ENCODE measurements at places on chromosomes 6 and 20.

DNA sequence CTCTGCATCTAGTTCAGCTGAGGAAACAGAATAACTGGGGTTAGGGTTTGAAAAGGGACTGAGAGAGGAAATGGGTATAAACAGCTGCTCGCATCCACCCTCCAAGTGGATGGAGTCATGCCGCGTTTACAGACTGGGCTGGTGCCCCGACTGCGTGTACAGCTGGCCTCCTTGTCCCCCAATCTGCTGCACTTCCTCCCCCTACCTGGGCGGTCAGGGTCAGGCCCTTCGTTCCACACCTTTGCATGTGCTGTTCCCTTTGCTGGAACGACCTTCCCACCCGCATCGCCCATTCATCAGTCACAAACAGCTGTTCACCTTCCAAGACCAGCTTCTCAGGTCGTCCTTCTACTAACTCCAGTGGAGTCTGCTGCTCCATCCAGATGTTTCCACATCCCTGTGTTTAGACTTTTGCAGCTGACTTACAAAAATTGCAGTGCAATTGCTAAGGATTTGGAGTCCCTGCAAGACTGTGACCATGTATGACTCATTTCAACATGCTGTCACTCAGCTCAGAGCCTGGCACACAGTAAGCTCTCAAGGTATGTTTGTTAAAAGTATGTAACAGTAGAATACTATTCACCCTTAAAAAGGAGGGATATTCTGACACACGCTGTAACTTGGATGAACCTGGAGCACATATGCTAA, 129.3 kb downstream of the DTNBP1 start:
- peaks cover 16% of the 10 kb centered on the region for H3K36me3 ChIP-seq
- H3K4me1 ChIP-seq = no peaks in the 10 kb centered on the region
- H3K27me3 ChIP-seq = no peaks in the 10 kb centered on the region
- peak; percentile 3 for DNase-seq

DNA sequence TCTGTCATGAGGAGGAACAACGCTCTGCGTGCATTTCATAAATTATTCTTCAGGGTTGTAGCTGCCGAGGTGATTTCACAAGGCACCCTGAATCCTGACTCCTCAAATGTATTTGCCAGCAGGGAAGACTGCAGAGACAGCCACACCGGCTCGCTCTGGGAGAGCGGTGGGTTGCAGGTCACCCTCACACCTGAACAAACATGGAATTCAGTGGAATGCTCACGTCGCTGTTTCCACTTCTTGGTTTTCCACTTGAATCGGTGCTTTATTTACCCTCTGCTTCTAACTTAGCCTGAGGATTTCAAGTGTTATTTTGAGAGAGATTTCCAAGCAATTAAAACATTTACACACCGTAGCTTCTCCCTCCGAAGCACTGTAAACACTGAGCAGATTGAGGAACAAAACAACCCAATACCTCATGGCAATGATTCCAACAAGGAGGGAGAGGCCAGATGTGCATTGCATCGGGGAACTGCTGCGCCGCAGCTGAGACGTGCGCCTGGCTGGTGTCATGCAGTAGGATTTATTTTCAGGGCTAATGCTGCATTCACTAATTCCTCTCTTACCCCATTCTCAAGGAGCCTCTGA, 59.5 kb upstream of the GGTLC1 start:
- no peaks in the 10 kb centered on the region for H3K27me3 ChIP-seq
- no peak overlapping the region for H3K4me3 ChIP-seq
- H3K36me3 ChIP-seq = no peaks in the 10 kb centered on the region
- no peak for DNase-seq
- H3K4me1 ChIP-seq = peaks cover 61% of the 10 kb centered on the region
- H3K27ac ChIP-seq = no peak overlapping the region

DNA sequence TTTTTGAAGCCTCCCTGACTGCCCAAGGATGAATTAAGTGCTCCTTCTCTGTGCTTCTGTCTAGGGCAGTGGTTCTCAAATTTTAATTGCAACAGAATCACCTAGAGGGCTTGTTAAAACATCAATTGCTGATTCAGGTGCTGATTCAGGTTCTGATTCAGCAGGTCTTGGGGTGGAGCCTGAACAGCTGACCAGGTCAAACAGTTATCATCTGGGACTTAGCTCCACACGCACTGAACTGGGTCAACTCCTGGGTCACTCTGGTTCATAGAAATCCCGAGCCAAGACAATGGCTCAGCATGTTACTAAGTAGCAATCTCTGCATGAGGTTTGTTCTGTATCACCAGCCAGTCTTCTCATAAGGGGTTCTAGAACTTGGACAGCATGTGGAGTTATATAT, 192.3 kb downstream of the GJA1 start:
- no peaks in the 10 kb centered on the region for H3K4me1 ChIP-seq
- H3K4me3 ChIP-seq = no peak overlapping the region
- no peaks in the 10 kb centered on the region for H3K27me3 ChIP-seq
- DNase-seq = no peak
- H3K36me3 ChIP-seq = peaks cover 3% of the 10 kb centered on the region
- H3K27ac ChIP-seq = no peak overlapping the region

GRCh38 chr6:167127785-167128531, 5.1 kb downstream of the CCR6 start:
- H3K4me1 ChIP-seq = no peaks in the 10 kb centered on the region
- H3K27ac ChIP-seq = no peak overlapping the region
- H3K27me3 ChIP-seq = no peaks in the 10 kb centered on the region
- no peaks in the 10 kb centered on the region for H3K36me3 ChIP-seq
- no peak for DNase-seq

- H3K4me1 ChIP-seq = no peaks in the 10 kb centered on the region
- no peak for DNase-seq
- H3K36me3 ChIP-seq = no peaks in the 10 kb centered on the region
- H3K27me3 ChIP-seq = no peaks in the 10 kb centered on the region
- no peak overlapping the region for H3K27ac ChIP-seq
Measured at GRCh38 chr6:77034161-77034560, 429.1 kb downstream of the HTR1B start.

GRCh38 chr20:31861385-31862156, 8.8 kb downstream of the DUSP15 start:
- peak; percentile 59 for DNase-seq
- H3K36me3 ChIP-seq = no peaks in the 10 kb centered on the region
- H3K27me3 ChIP-seq = peaks cover 42% of the 10 kb centered on the region

DNA sequence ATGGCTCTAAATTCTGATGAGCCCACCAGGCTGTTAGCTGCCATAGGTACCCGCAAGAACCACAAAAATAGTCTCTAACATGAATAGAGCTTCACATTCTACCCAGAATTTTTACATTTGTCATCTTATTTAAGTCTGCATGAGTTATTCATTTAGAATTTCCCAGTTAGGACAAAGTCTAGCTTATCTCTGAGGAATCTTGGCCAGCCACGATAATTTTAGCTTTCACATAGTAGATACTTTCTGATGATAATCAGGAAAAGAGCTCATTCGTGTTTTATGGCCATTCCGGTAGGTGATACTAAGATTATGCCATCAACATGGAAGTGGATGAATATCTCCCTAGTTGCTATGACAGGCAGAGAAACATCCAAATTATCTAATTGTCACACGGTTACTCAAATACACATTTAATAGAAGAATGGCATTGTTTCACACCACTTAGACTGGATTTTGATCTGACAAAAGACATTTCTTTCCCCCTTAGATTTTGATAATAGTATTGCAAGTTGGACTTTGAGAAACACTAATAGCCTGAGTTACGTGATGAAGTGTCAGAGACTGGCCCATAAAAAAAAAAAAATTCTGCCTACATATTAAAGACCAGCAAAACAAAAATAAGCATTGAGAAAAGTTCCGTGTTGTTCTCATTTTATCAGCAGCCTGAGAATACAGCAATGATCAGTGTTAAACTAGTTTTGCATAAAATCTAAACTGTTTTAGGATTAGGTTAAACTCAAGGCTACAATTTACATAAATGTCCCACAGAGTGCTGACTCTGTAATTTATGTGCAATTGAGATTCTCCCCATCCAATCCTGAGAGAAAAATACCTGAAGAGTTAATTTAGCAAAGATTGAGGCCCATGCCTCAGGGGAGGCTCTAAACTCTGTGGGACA, 397.5 kb upstream of the ARID1B start:
- H3K27ac ChIP-seq = no peak overlapping the region
- H3K4me3 ChIP-seq = no peak overlapping the region
- H3K27me3 ChIP-seq = peaks cover 3% of the 10 kb centered on the region
- no peaks in the 10 kb centered on the region for H3K36me3 ChIP-seq
- no peaks in the 10 kb centered on the region for H3K4me1 ChIP-seq
